Cardiac fibroblast (primary cell): ENCODE measurements at places on chromosomes 16 and 17.

DNA sequence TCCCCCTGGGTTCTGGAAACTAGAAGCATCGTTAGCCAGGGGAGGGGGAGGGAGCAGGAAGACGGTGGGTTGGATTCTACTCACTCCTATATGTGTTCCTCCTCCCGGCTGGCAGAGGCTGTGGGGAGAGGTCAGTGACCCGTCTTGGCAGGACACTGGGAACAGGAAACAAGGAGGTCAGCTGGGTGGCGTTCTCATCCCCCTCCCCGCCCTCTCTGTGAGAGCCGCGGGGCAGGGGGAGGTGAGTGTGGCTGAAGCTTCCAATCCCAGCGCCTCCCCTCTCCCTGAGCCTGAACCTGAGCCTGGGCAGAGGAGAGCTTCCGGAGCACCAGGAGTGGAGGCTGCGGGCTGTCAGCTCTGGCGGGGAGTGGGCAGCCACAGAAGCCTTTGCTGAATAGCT is 12.5 kb downstream of the GPRC5C start:
- DNase-seq: peak; percentile 84

DNA sequence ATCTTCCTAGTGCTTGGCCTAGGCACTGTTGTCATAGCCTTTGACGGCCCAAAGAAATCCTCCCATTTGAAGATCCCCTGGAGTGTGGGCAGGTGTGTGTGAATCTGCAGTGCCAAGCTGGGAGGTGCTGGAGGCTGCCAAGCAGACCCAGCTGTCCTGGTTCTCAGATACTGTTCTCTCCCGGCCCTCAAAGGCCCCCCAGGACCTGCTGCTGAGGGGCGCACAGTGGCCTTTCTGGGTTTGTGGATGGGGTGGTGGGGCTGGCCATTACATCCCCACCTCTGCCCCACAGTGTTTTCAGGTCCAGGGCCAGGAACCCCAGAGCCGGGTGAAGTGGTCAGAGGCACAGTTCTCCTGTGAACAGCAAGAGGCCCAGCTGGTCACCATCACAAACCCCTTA is 60.5 kb downstream of the MRC2 start:
- no peak for DNase-seq

GRCh38 chr17:29103341-29103740 is 60.4 kb downstream of the PIPOX start:
- no peak for DNase-seq

DNA sequence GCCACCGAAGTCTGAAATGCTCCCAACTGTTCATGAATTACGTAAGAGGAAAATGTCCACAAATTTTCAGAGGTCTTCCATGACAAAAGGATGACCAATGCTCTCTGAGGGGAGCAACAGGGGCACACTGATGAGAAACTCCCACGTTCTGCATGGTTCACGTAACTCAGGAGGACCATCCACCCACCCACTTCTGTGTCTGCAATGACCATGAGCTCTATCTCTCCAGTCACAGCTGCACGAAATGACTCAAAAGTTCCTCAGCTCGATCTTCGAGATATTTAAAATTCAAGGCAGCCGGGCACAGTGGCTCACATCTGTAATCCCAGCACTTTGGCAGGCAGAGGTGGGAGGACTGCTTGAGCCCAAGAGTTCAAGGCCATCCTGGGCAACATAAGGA is 15.8 kb downstream of the WDR45B start:
- DNase-seq: peak; percentile 4

DNA sequence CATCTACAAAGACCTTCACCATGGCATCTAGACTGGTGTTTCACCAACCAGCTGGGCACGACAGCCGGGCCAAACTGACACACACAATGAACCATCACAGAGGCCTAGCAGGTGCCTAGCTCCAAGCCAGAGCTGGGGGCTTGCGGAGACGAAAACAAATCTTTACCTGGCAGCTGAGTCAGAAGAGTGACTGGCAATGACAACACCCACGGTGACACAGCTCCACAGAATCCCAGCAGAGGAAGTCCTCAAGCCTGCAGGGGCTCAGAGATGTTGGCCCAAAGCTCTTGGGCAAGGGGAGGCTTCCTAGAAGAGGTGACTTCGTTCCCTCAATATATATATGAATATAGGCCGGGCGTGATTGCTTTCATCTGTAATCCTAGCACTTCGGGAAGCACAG is 5.1 kb downstream of the MMP25 start:
- DNase-seq: no peak

DNA sequence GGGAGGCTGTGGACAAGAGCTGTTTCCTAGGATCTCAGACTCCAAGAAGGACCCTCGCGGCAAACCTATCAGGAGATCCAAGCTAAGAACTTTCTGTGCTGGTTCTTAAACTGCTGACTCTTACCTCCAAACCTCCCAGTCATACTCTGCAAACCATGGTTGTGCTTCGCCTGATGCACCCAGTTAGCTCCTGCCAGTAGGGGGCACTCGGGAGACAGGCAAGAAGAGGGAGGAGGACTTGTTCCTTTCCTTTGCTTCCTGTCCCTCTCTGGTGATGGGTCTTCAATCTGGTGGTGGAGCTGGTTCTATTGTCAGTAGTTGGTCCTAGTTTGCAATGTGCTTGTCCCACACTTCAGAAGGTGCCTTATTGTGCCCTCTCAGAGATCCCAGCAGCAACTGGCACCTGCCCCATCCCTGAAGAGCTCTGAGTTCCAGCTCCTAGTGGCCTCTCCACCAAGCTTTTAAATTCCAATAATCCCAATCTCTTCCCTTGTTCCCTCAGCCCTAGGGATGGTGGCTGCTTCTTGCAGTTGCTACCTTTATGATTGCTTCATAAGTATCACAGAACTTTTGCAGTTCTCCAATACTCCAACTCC is 113.5 kb upstream of the RPL38 start:
- peak; percentile 55 for DNase-seq

- DNase-seq: no peak
Measured at GRCh38 chr16:53061701-53062159, 6.9 kb downstream of the CHD9 start.

DNA sequence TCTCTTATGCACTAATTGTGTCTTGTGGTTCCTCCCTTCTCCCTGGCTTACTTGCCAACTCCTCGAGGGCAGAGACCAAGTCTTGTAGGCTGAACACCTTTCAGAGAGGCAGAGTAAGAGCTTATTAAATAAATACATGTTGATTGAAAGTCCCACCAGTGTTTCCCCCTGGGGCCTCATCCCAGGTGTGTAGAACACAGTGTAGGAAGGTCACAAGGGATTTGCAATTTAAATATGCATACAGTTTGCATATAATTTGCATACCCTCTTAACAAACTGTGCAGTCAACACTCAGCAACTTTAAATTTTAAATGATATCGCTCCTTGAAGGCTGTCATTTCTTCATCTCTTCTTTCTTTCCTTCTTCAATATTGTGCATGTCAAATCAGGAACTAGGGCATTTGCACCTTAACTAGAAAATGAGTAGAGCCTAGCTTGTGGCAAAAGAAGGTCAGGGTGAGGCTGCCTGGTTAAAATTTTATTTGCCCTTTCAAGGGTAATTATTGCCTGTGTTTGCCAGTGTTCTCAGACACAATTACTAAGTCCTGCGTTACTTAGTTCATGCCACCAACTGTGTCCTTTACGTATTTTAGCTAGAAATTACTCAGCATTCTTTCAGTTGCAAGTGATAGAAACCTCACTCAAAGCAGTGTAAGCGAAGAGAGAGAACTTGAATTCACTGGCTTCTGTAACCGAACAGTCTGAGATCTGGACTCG is 465.7 kb downstream of the HAPSTR1 start:
- no peak for DNase-seq

GRCh38 chr17:54269881-54270280 is 447.2 kb downstream of the KIF2B start:
- DNase-seq: no peak

- peak; percentile 91 for DNase-seq
Measured at GRCh38 chr16:89410794-89411309, 79.5 kb downstream of the ANKRD11 start.

GRCh38 chr17:67018471-67019434 is 25.6 kb upstream of the CACNG1 start:
- no peak for DNase-seq

DNA sequence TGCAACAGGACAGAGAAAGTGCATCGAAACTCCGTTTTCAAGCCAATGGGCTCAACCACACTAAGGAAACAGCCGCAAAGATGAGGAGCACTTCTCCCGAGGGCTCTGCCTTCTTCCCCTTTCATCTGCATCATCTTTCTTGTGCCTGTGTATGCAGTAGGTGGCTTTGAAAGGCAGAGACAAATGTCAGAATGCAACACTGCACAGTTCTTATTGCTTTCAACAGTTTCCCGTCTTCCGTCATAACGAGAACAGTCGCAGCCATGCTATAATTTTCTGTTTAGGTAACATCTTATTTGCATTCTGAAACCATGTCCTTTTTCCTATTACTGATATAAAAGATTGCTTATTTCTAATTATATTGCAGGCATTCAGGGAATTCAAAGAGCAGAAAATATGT is 205.2 kb downstream of the SLC39A11 start:
- no peak for DNase-seq

DNA sequence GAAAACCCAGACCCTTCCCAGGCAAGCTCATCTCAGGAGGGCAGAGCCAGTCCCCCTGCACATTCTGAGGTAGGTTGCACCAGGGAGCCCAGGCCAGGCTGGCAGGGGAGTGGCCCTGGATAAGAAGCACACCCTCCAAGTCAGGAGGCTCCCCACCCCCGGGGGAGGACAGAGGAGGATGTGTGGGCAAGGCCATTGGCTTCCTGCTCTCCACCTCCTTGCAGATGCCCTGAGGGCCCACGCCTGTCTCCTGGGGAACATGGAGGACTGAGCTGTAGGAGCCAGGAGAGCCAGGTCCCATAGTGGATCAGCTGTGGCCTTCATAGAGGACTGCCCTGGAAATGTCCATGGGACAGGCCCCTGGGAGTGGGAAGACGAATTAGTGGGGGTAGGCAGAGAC is 126.7 kb downstream of the IRF8 start:
- DNase-seq: no peak

DNA sequence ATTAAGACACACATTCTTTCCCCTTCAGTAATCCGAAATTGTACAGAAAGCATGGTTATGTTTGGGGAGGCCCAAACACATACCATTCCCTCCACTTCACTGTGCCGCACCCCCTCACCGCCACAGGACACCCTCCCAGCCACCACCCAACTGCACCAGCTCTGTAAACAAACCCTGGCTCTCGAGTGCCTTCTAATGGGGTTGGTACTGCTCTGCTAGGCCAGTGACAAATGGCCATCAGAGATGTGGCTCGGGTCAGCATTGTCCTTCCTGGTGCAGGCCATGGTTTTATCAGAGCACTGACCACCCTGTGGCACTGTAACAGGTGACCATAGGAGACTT is 24.0 kb upstream of the SREBF1 start:
- DNase-seq: no peak

DNA sequence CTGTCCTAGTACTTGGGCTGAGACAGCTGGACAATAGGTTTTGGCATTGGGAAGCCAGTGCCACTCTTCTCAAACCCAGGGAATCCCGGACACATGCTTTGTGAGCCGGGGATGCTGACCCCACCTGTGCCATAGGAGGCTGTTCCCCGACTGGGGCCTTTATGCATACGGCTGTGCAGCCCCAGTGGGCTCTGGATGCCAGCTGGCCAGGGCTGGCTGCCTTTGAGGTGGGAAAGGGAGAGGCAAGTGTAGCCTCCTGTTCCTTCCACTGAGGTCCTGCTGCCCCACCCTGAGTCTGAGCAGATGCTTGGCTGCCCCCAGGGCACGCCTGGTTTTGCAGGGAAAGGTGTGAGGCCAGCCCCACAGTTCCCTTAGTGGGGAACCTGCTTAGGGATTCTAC is 105.7 kb downstream of the CCDC182 start:
- DNase-seq: no peak

DNA sequence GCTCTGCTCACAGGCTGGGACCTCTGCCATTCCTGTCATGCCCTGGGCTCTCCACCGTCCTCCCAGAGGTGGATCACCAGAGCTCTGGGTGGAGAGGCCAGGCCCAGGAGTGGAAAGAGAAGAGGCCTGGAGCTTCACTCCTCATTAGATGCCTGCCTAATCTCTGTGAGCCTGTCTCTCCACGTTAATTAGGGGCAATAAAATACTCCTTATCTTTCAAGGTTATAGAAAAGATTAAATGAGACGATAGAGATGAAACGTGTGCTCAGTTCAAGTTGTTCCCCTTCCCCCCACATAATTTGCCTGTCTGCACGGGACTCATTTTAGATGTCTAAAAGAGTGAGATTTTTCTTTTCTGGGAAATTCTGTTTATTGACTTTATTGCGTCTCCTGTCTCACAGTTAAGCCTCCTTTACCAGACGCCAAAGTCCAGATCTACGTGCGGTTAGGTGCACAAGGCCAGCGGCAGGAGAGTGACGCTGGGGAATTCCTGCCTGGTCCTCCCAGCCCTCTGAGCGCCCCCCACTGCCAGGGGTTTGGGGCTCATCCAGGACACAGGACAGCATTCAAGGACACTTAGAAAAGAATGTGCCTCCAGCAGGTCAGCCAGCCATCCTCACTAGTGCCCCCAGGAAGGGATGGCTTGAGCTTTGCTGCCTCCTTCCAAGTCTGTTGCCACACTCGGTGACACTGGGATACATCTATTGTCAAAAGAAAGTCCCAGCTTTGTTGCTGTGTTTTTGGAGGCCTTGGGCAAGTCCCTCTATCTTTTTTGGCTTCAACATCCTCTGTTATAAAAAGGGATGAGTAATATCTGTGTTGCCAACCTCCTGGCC is 42.3 kb downstream of the TBX4 start:
- DNase-seq: no peak

- peak; percentile 93 for DNase-seq
Measured at GRCh38 chr16:87101903-87102302, 215.3 kb downstream of the C16orf95 start.

GRCh38 chr16:82846806-82847205 is 220.0 kb downstream of the CDH13 start:
- DNase-seq: no peak

- DNase-seq: peak; percentile 82
Measured at GRCh38 chr16:58127033-58127556, 2.1 kb downstream of the CFAP20 start.

DNA sequence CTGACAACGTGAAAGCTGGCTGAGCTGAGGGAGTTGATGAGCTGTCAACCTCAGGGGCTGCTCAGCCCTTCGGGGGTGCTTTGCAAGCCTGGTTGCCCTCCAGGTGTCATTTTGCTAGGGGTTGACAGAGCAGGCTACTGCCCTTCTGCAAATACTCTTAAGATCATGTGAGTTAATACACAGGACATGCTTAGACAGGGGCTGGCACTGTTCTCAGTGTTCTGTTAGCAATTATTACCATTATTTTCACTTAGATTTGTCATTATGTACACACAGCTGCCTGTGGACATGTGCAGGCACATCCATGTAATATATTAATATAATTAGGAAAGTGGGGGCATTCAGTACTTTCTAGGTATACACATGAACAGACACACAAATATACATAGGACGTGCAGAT is 554.3 kb upstream of the HSBP1 start:
- DNase-seq: no peak

GRCh38 chr16:66511602-66512271 is 38.2 kb downstream of the TK2 start:
- DNase-seq: peak; percentile 74
